Smooth muscle cell of the pulmonary artery (primary cell): ENCODE measurements at places on chromosomes 7 and 10. TPM values are rescaled to one million over a fixed set of nuclear protein-coding genes. Genes with fewer than 3 reads are reported as not detected.

PNLIPRP3 gene
- not detected in 2 replicates for total RNA-seq

CYP26C1 gene
- total RNA-seq = 0.07 and 0.10 TPM in 2 replicates

XRCC2 gene
- total RNA-seq = 0.86 and 1.2 TPM in 2 replicates

HKDC1 gene
- total RNA-seq = 0.78 and 6.8 TPM in 2 replicates

ANKRD1 gene
- 23.2 and 24.2 TPM in 2 replicates for total RNA-seq

TCTN3 gene
- 65.6 and 66.6 TPM in 2 replicates for total RNA-seq
